ENCODE measurements at places on chromosomes 6 and 20.
A peak's percentile ranks its signal among the peaks of the same experiment; 100 is the strongest.

DNA sequence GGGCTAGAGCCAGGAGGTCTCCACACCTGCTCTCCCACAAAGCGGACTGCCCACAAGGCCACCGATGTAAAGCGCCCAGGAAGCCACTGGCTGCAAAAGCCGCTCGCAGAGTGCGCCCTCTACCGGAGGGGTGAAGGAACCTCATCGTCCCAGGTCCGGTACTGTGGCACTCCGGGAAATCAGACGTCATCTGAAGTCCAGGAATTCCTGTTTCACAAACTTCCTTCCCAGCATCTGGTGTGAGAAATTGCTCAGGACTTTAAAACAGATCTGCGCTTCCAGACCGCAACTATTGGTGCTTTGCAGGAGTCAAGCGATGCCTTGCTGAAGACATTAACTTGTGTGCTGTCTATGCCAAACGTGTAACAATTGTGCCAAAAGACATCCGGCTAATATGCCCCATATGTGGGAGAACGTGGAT, 115.1 kb upstream of the ARID1B start:
- DNase-seq = no peak

GRCh38 chr6:77707603-77708002, 54.8 kb downstream of the MEI4 start:
- no peak for DNase-seq

- DNase-seq = no peak
Measured at GRCh38 chr20:4509825-4510522, 211.7 kb upstream of the PRND start.

GRCh38 chr6:4486568-4487315, 289.5 kb upstream of the CDYL start:
- DNase-seq = peak; percentile 13

DNA sequence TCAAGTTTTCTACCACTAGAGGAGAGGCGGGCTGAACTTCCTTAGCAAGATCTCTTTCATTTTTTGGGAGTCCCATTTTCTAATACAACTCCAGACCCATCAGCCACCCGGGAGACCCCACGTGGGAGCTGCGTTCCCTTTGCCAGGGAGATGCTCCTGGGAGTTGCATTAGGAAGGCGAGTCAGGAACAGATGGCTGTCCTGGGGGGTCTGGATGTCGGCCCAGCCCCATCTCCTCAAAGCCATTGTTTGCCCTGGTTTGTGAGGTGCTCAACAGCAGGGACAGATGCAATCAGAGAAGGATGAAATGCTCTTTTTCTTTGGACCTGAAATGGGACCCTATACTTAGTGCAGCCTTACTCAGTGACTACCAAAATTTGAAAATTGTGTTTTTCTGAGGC, 39.4 kb downstream of the CARMIL1 start:
- DNase-seq = no peak

DNA sequence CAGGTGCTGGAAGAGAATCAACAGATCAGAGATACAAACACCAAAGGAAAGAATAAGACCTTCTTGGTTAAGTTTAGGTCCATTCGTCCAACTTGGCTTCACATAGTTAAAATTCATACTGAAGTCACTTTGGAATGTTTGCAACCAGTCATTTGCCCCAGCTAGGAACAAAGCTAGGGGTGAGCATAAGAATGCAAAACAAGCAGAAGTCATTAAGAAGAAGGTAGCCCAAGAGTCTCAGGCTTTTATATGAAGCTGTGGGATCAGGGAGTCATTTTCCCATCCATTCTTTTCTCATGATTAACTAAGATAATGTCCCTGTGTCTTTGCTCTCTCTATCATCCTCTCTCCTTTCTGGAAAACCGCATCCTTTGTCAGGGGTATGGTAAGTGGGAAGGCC, 51.5 kb upstream of the TMEM170B start:
- no peak for DNase-seq

- DNase-seq = no peak
Measured at GRCh38 chr20:13530146-13530545, 108.6 kb downstream of the TASP1 start.

GRCh38 chr6:3037638-3038365, 30.5 kb upstream of the RIPK1 start:
- no peak for DNase-seq

DNA sequence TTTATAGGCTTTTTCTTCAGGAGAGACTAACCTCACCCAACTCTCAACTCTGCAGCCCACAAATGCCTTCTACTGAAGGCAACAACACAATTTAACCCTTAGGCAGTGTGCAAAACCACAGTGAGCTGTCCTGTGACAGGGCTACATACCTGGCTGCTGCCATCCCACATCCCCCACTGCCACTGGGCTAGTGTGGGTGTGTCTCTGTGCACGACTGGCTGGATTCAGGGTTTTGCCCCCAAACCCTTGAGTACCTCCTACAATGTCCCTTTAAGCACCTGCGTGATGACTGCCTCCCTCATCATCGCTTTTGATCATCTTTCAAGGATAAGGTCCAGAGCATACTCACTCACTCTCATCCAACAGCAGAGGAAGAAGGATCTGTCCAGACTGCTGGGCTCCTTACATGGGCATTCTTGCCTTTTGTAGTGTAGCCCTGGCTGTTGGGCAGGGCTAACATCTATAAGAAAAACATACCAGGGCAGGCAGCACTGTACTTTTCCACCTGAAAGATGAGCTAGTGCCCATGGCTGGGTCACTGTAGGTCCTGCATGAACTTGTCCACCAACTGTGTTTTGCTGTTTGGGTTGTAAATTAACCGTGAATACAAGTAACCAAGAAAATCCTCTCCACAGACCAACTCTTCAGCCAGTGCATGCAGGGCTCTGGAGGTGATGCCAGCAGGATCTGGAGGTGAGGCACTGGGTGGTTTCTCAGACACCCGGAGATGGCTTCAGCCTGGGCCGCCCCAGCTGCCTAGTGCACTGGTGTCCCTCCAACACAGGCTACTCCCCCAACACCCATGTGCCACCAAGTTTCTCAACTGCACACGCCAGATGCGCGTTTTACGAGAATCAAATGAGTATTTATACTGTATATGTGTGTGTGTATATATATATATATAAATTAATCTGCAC, 45.2 kb downstream of the PLCG1 start:
- DNase-seq = no peak

- peak; percentile 100 for DNase-seq
Measured at GRCh38 chr20:51985013-51985415, 182.7 kb upstream of the SALL4 start.

DNA sequence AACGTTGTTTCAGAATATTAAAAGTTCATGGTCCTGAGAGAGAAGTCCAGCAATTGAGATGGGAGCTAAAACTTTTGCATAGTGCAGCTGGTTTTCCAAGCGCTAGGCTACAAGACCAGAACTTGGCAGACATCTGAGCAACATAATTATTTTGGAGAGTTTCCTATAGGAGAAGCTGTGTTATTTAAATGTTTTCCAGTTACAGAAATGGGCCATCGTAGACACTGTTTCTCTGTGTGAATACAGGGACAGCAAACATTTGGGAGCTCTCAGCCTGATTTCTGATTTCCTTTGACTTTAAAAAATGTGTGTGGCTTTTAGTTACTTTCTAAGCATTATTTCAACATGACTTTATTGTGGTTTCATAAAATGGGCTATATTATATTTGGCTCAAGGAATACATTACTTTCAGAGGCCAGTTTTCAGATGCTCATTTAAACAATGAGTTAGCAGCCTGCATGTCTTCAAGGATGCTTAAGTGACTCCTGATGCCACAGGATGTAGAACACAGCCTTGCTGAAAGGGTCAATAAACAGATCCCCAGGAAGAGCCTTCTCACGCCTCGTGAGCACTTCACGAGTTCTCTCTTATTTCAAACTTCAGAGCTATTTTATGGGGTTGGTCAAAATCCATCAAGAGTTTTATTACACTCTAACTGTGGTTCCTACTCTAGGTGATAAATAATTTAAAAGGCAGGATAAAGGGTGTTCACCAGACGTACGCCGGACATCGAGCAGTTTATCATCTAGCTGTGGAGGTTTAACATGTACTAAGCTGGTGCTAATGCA, 193.8 kb downstream of the SMOC2 start:
- no peak for DNase-seq

GRCh38 chr6:146870760-146871159, 272.0 kb downstream of the ADGB start:
- DNase-seq = no peak

DNA sequence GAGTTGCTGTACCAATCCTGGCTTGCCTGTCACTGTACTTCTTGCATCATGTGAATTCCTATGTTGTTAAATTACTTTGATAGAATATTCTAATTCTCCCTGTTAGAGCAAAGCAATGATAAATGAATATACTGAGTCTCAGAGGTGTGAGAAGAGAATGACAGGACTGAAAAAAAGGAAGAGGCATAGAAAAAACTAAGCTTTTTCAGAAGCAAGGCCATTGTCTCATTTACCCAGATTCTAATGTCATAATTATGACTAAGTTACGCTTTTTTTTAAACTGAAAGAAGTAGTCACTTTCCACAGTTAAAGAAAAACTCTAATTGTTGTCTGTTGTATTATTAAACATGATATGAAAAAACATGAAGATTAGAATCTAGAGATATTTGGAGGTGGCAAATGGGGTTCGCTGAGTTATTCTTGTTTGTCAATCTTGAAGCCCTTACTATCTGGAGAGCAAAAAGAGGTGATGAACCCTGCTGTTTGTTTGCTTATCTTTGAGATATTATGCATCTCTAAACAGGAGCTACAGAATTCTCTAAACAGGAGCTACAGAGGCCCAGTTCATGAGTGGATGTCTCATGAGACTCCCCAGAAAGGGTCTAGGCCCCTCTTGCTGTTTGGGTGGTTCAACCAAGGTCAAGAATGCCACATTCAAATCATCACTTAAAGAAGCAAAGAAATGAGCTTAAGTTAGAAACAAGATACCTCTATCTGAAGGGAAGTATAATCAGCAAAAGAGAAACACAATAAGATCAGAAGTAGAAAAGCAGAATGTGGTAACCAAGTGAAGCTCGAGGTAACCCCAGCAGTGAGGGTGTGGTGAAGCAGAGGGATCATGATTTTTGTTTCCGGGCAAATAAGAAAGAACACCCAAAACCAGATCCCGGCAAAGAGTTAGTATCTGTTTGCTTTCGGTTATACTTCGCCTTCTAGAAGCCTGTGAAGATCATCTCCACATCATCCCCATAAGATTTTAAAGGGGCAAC, 33.3 kb upstream of the THEMIS start:
- DNase-seq = no peak

- no peak for DNase-seq
Measured at GRCh38 chr6:20943040-20943627, 408.9 kb downstream of the CDKAL1 start.

- no peak for DNase-seq
Measured at GRCh38 chr6:33416386-33417127, 1.4 kb downstream of the CUTA start.

DNA sequence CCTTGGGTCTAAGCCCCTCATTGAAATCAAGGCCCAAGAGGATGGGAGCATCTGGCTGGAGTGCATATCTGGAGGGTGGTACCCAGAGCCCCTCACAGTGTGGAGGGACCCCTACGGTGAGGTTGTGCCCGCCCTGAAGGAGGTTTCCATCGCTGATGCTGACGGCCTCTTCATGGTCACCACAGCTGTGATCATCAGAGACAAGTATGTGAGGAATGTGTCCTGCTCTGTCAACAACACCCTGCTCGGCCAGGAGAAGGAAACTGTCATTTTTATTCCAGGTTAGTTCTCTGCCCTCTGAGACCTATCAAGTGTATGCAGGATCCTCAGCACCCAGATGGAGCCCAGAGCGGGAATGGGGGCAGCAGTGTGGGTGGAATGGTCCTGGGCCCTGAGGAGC, 5.1 kb downstream of the BTN2A2 start:
- no peak for DNase-seq

- no peak for DNase-seq
Measured at GRCh38 chr6:39707962-39708683, 17.1 kb downstream of the KIF6 start.

GRCh38 chr6:95551678-95552324, 25.5 kb upstream of the MANEA start:
- DNase-seq = no peak

DNA sequence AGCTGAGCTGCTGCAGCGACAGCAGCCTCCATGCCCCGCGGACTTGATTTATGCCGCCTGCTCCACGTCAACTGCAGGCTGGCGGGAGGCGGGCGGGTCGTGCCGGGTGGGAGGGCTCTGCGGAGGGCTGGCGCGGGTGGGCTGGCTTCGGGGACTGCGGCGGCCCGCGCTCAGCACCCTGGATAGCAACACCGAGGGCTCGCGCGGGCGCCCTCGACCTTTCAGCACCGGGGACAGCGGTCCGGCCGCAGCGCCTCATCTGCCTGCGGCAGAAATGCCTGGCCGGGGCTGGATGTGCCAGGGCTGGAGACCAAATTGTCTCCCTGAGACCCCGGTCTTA, 792 bp downstream of the SNAP25 start:
- peak; percentile 61 for DNase-seq

DNA sequence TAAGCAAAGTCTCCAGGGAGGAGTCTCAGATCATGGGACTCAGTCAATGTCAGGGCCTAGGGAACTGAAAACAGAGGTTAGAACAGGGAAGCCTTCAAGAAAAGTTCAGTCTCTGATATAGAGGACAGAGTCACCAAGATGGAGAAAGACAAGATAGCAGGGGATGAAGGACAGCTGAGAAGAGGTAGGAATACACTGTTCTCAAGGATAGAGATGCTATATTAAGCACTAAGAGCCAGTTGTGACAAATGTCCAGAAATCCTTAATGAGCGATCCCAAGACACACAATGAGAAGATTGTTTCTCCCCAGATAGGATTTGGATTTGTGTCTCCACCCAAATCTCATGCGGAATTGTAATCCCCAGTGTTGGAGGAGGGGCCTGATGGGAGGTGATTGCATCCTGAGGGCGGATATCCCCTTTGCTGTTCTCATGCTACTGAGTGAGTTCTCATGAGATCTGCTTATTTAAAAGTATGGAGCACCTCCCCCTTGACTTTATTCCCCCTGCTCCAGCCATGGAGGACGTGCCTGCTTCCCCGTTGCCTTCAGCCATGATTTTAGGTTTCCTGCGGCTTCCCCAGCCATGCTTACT, 168.2 kb downstream of the AKAP7 start:
- DNase-seq = no peak

DNA sequence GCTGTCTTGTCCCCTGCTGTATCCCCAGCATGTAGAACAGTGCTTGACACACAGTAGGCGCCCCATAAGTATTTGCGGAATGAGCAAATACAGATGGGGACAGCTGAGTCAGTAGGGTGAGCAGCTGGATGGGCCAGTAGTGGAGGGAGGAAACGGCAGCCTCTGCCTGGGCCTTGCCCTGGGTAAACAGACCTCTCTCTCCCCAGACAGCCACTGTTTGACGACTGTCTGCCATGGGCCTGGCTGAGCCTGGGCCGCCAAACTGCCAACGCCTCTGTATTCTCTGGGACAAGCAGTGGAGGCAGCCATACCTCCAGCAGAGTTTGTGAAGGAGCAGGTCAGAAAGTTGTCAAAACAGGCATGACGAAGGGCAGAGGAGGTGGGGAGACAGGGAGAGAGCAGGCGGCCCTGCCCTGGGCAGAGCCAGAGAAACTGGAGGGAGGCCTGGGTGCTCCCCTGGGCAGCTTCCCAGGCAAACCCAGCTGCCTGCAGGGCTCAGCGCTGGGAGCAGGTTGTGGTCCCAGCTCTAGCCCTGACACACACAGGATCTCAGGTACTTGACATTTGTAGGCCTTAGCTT, 15.2 kb downstream of the HNF4A start:
- DNase-seq = no peak

- peak; percentile 48 for DNase-seq
Measured at GRCh38 chr6:25556516-25556915, 95.5 kb upstream of the SCGN start.

GRCh38 chr20:38623061-38623460, 21.5 kb downstream of the ARHGAP40 start:
- no peak for DNase-seq

- DNase-seq = no peak
Measured at GRCh38 chr6:147268254-147268653, 64.0 kb downstream of the STXBP5 start.

- DNase-seq = no peak
Measured at GRCh38 chr6:167078745-167079144, 44.2 kb upstream of the CCR6 start.

Measured in HTR-8/SVneo (cell line).